ENCODE measurements at places on chromosomes 13 and 19.

- no peak for DNase-seq
These were observed 18.5 kb downstream of the GPALPP1 start for GRCh38 chr13:45007823-45008222.

DNA sequence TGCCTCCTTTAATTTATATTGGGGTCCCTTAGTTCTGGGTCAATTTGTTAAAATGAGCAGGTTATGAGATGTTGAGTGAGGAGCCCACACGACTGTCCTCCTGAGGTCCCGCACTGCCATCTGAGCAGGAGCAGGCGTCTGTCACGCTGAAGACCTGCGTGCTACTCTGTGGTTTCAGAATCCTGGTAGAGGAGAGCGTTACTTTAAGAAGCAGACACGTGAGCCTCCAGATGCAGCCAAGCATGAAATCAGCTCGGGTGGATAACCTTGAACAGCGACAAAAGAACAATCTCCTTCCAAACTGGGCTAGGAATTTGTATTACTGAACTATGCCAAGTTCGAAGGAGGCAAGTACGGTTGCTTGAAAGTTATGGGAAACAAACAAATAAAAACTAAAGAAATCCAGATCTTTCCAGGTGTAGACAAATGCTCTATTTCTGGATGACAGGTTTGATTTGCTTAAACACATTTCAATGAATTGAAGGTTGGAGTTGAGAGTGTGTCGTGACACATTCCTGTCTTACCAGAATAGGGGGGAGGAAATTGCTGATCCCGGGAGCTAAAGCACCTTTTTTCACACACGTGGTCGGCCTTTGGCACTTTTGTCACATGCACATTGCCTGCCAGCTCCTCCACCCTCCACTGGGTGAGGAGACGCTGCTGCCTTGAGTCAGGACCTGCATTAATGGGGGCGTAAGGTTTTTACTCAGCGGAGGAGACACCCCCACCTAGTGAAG is 945.5 kb upstream of the SLC10A2 start:
- DNase-seq = no peak

- no peak for DNase-seq
These were observed 20.4 kb downstream of the UBL3 start for GRCh38 chr13:29830000-29830399.

DNA sequence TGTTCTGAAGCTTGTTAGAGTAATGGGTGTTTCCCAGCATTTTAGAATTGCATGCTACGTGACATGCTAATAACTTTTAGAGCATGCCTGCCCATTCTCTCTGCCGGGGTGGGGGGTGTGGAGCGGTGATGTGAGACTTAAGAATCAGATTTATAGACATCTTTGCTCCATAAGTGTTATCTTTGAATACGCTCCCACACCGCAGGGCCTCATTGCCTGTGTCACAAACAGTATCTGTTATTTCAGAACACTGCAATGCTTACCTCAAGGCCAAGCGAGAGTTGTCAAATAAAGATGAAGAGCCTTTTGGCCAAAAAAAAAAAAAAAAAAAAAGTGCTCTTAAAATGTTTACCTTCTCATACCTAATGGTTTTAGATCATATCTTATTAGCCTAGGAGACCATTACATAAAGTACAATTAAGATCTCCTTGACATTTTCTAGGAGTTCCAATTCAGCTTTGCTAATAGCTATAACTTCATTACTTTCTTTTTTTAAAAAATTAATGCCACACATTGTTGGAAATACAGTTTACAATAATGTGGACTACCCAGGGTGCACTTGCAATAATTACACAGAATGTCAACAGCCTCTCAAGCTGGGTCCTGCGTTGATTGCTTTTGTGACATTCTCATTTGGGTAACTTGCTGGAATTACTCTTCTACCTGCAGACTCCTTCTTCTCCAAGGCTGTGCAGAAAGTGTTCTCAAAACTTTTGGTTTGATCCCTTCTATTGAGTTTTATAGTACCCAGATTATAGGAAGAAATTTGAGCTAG is 525.3 kb downstream of the KLF12 start:
- DNase-seq = no peak

DNA sequence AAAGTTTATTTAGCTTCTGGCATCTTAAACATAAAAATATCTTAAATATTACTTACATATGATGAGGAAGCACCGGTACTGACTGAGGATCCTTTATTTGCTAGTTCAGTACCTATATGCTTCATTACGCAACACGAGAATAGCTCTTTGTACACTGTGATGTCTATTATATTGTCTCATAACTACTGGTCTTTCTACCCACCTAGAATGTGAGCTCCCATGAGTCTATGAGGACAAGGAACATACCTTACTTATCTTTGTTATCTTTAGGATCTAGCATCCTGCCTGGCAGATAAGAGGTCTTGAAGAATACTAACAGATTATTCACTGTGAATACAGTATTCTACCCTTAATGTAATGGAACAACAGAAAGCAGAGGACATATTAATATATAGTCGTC is 124.9 kb downstream of the DNAJC3 start:
- DNase-seq = no peak

DNA sequence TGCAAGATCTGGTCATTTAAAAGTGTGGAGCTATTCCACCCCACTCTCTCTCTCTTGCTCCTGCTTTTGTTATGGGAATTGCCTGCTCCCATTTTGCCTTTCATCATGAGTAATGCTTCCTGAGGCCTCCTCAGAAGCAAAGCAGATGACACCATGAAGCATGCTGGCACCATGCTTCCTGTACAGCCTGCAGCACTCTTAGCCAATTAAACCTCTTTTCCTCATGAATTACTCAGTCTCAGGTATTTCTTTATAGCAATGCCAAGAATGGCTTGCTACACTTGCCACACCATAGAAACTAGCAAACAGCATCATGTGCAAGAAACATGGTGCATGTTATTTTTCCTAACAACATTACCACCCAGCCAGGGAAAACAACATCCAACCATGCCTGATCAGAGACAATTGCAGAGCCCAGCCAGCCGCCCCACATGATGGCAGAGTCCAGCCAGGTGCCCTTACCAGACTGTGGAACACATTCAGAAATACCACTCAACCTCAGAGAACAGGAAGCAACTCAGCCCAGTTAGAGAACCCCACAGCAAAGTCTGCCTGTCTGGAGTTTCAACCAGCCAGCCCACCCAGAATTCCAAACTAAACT is 36.9 kb downstream of the SYDE1 start:
- no peak for DNase-seq

DNA sequence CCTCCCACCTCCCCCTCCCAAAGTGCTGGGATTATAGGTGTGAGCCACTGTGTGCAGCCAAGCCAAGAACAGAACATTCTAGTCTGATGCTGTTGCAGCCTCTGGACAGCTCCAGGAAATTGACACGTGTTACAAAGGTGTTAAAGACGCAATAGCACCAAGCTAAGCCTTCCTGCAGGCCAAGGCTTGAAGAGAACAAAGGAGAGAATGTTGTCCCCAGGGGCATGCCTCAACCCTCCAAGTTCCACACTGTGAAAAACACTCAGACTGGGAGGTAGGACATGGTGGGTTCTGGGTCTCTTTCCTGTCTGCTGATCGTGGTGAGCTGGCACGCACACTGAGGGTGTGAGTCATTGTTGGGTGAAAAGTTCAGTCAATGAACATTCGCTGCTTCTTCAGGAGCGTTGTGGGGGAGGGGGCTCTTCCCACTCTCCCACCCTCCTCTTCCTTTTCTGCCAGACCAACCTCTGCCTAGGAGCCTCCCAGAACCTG is 5.3 kb upstream of the PTPRS start:
- DNase-seq = no peak

GRCh38 chr19:39736088-39736487 is 1.7 kb downstream of the CLC start:
- no peak for DNase-seq

Measured in stimulated activated CD8-positive, alpha-beta memory T cell treated with anti-CD3 and anti-CD28 coated beads, Interleukin-15, amount 100 ng/mL, for 1 hour (primary cell).